ENCODE measurements at places on chromosomes 6 and 20.

- no peak for DNase-seq
Measured at GRCh38 chr6:156309017-156309416, 468.2 kb upstream of the ARID1B start.

- DNase-seq, result peak; percentile 48
Measured at GRCh38 chr6:17015551-17016381, 86.1 kb upstream of the STMND1 start.

- no peak for DNase-seq
Measured at GRCh38 chr6:67541586-67541985, 1093.5 kb upstream of the ADGRB3 start.

GRCh38 chr6:42564506-42564825 lies 637 bp downstream of the UBR2 start:
- no peak for DNase-seq

GRCh38 chr6:105759946-105760345 lies 326.2 kb upstream of the PRDM1 start:
- no peak for DNase-seq

DNA sequence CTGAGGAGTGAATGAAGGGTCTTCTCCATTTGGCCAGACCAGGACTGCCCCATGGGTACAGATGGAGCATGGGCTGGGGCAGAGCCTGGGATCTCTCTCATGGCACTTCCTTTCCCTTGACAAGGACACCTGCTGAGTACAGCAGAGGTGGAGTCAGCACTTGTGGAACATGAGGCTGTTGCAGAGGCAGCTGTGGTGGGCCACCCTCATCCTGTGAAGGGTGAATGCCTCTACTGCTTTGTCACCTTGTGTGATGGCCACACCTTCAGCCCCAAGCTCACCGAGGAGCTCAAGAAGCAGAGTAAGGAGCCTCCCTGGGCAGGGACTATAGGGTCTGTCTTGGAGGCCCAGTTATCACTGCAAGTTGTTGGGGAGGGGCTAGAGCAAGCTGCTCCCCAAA lies 29.6 kb downstream of the GSS start:
- no peak for DNase-seq

GRCh38 chr6:129621252-129621651 lies 88.7 kb downstream of the ARHGAP18 start:
- peak; percentile 51 for DNase-seq

GRCh38 chr20:41587956-41588355 lies 30.2 kb downstream of the CHD6 start:
- DNase-seq, result no peak

DNA sequence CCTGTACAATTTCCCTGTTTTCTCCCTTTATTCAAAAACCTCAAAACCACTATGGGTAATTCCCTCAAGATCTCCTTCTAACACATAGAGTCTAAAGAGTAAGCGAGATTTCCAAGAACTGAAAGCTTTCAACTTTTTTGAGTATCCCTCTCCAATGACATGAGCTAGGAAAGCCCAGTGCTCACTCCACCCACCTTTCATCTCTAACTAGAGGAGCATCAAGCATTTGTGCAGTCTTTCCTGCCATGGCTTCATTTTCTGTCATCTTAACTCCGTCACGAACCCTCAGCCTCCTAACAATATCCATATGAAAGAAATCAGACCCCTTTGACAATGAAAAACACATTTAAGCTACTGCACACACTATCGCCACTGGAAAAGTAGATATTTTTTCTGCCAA lies 91.9 kb upstream of the SUPT3H start:
- DNase-seq, result no peak

DNA sequence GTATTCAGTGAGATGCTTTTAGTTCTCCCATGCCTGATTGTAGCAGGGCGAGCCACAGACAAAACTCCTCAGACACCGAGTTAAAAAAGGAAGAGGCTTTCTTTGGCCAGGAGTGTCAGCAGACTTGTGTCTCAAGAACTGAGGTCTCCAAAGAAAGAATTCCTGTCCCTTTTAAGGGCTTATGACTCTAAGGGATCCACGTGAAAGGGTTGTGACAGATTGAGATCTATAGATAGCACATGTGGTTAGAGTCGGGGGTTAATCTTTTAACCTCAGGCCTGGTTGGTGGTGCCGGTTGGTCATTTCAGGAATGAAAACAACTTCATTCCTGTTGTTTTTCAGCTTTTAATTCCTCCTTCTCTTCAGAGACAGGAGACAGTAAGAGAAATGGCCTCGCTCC lies 168.8 kb upstream of the GRIK2 start:
- no peak for DNase-seq

- no peak for DNase-seq
Measured at GRCh38 chr6:82144852-82145340, 102.6 kb downstream of the IBTK start.
